Fibroblast of villous mesenchyme (primary cell): ENCODE measurements at places on chromosomes 4 and X. TPM values are rescaled to one million over a fixed set of nuclear protein-coding genes. Genes with fewer than 3 reads are reported as not detected.

AKAP14 gene
- total RNA-seq = not detected in 2 replicates

SRPK3 gene
- total RNA-seq = 0.86 and 0.97 TPM in 2 replicates

KIT gene
- 2.2 and 5.5 TPM in 2 replicates for total RNA-seq

PABPC1L2B gene
- not detected in 2 replicates for total RNA-seq

OPRPN gene
- total RNA-seq = not detected in 2 replicates

- DNase-seq = no peak
Measured at GRCh38 chr4:99100876-99101275, 12.3 kb upstream of the ADH5 start.

GRCh38 chr4:120858776-120859175 lies 63.8 kb downstream of the PRDM5 start:
- DNase-seq = no peak

GRCh38 chrX:16807548-16807947 lies 21.3 kb downstream of the TXLNG start:
- DNase-seq = peak; percentile 53

GRCh38 chrX:119410027-119410819 lies 11.1 kb downstream of the SLC25A43 start:
- DNase-seq = peak; percentile 84

DNA sequence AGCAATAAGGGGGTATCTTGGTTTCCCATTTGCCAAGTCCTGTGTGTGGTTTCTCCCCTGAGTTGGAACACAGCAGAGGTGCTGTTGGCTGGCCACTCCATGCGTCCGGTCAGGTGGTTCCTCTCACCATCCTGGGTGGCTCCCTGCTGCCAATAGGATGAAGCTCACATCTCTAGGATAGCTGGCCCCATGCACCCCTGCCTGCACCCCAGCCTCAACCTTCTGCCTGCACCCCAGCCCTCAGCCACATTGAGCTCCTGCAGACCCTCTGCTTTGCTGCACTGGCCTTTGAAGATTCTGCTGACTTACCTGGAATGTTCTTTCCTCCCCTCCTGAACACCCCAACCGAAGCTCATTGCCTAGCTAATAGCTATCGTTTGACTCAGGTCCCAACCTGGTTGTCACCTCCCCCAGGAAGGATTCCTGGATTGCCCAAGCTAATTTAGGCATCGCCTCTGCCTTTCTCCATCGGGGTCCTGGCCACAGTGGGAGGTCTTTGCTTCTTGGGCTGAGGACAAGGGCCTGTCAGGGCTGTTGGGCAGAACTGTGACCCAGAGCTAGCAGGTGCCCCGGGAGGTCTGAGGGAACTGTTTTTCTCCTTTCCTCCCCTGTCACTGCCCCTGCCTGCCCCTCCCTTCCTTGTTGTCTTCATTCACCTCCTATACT lies 36.6 kb upstream of the GRPEL1 start:
- no peak for DNase-seq

GRCh38 chr4:48985976-48986653 lies at the start of gene CWH43:
CWH43 (plus strand) TSS chr4:48986275; CDS start chr4:48986430, 155 bp downstream.
- DNase-seq = no peak

DNA sequence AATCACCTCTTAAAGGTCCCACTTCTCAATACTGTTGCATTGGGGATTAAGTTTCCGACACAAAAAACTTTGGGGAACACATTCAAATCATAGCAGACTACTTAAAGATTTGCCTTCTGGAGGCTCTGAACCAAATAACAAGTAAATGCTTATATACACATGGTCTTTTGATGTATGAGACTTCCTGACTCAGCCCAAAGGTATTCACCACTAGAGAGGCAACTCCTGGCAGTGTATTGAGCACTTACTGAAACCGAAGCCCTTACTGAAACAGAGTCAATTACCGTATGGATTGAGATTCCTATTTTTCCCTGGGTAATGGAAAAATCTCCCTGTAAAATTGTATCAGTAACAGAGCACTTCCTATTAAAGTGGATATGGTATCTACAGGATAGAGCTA lies 45.4 kb downstream of the ZCCHC13 start:
- DNase-seq = peak; percentile 50

GRCh38 chrX:9651737-9652136 lies 113.9 kb downstream of the GPR143 start:
- no peak for DNase-seq

- DNase-seq = no peak
Measured at GRCh38 chr4:94126669-94127068, 81.0 kb upstream of the SMARCAD1 start.

DNA sequence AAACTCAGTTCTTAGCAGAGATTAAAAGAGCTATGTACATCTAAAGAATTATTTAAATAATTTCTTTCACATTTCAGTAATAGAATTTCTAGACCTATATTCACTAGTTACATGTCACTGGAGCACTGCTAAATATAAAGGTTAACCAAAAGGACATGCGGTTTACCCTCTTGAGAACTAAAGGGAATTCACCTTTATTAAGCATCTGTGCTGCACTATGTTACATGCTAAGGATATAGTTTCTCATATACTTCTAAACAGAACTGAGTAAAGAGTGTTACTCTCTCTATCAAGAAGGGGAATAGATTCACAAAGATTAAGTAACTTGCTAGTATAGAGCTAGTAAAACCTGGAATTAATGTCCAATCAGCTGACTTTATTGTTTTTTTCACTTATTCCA lies 7.6 kb downstream of the SPIN3 start:
- no peak for DNase-seq

DNA sequence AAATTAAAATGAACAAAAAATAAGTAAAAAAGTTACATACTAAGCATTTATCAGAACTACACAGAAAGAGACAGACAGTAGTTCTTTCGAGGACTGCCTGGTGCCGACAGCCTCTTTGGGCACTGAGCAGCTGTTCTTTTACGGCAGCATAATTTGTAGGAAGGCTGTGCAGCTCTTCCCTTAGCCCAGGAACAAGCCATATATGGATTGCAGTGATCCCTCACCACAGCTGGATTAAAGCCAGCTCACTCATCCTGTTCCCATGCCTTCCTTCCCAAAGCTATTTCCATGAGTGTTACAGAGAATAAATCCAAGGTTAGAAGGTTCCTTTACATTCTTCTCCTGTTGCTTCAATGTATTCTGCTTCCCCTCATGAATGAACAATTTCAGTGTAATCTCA lies 71.7 kb downstream of the DDX60L start:
- peak; percentile 98 for DNase-seq

GRCh38 chr4:159023741-159024140 lies 79.1 kb upstream of the RAPGEF2 start:
- no peak for DNase-seq
